Right renal pelvis (tissue), 4 donors: ENCODE measurements at places on chromosomes 2 and 18. TPM values are rescaled to one million over a fixed set of nuclear protein-coding genes. Genes with fewer than 3 reads are reported as not detected.

KANSL3 gene
- 59.9 TPM for polyA plus RNA-seq

OSR1 gene
- 7.1 TPM for polyA plus RNA-seq

GLS gene
- 240 TPM for polyA plus RNA-seq

KCNS3 gene
- 9.6 TPM for polyA plus RNA-seq

FABP1 gene
- 27.9 TPM for polyA plus RNA-seq

SALL3 gene
- polyA plus RNA-seq = 11.6 TPM

FAM124B gene
- 2.8 TPM for polyA plus RNA-seq

CROCC2 gene
- polyA plus RNA-seq = 0.13 TPM

HSPD1 gene
- polyA plus RNA-seq = 592 TPM

RGPD3 gene
- polyA plus RNA-seq = 0.33 TPM

TRIM43 gene
- 0.73 TPM for polyA plus RNA-seq

MC2R gene
- not detected for polyA plus RNA-seq

SCN2A gene
- polyA plus RNA-seq = 2.5 TPM

C1QL2 gene
- not detected for polyA plus RNA-seq

ARMC9 gene
- 24.7 TPM for polyA plus RNA-seq

CRACDL gene
- 3.3 TPM for polyA plus RNA-seq

ERBB4 gene
- polyA plus RNA-seq = 48.2 TPM
